D341Med (cell line): ENCODE measurements at places on chromosomes 5 and 9.
A peak's percentile ranks its signal among the peaks of the same experiment; 100 is the strongest.

- DNase-seq, result no peak
These were observed 1111.8 kb downstream of the TAF11L14 start for GRCh38 chr5:18745988-18746615.

- no peak for DNase-seq
These were observed 108.1 kb upstream of the MVB12B start for GRCh38 chr9:126218359-126219125.

DNA sequence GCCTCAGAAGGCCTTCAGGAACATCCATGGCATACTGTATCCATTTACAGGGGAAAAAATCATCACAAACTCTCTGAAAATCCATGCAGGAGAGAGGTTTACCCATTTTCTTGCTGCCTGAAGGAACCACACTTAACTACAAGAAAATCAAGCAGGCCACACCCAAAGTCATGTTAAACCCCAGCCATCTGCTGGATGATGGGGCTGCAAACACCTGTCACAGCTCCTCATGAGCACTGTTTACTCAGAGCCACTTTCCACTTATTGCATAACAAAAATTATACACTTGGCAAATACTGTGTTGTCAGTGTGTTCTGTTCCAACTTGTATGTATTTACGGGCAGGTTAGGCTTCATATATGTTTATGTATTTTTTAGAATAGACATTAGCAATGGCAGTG, 35.8 kb downstream of the PPIC start:
- no peak for DNase-seq

- DNase-seq, result no peak
These were observed 19.0 kb downstream of the DMGDH start for GRCh38 chr5:79050498-79050897.

DNA sequence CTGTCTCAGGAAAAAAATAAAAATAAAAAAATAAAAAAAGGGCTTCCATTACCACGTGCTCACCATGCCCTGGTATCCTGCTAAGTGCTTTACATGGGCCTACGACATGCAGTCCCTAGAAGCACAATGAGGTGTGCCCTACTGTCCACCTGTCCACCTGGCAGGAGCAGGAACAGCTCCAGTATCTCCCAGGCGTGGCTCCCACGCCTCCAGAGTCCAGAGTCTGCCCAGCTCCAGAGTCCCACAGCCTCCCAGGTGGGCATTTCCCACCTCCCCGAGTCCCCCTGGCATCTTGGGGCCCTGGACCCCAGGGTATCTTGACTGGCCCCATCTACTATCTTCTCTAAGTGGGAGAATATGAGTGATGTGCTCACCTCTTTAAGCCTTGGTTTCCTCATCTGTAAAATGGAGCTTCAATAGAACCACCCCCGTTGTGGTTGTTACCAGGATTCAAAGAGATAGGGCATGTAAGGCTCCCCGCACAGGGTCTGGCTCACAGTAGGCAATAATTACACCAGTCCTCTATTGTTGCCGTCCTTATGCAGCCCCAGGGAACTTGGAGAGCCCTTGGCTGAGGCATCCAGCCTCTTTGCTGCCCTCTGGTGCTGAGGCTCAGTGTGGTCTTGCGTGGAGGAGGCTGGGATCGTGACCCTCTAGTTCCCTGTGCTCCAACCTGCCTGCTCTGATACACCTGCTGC, 8.9 kb downstream of the CXCL14 start:
- DNase-seq, result peak; percentile 78

- DNase-seq, result no peak
These were observed 168.9 kb upstream of the CCNH start for GRCh38 chr5:87581661-87582060.
